Subcutaneous adipose tissue (tissue), 4 donors: ENCODE measurements at places on chromosomes 6 and 20. TPM values are rescaled to one million over a fixed set of nuclear protein-coding genes. Genes with fewer than 3 reads are reported as not detected.

The KCNB1 gene
- 8.7 TPM for total RNA-seq

The GRM1 gene
- total RNA-seq, result not detected

The RSPO3 gene
- 2.3 TPM for total RNA-seq

The ADRM1 gene
- total RNA-seq, result 94.7 TPM

The APOBEC2 gene
- not detected for total RNA-seq

The ZNF334 gene
- 1.5 TPM for total RNA-seq

The SCGN gene
- 26.6 TPM for total RNA-seq

The TBXT gene
- not detected for total RNA-seq

The CCM2L gene
- 25.1 TPM for total RNA-seq

The RIPPLY2 gene
- total RNA-seq, result not detected

The LGSN gene
- not detected for total RNA-seq

The TMEM170B gene
- total RNA-seq, result 24.0 TPM

The CNR1 gene
- 24.5 TPM for total RNA-seq

The MEI4 gene
- not detected for total RNA-seq

The PBOV1 gene
- total RNA-seq, result not detected

The WFDC8 gene
- total RNA-seq, result not detected

The ADGRF1 gene
- total RNA-seq, result not detected

The ASCC3 gene
- total RNA-seq, result 18.1 TPM

The BMP6 gene
- 43.0 TPM for total RNA-seq

The RNF144B gene
- 20.9 TPM for total RNA-seq

The TTLL9 gene
- total RNA-seq, result 0.38 TPM

The CHD6 gene
- total RNA-seq, result 31.5 TPM

The MTFR2 gene
- 1.7 TPM for total RNA-seq

The TMEM200A gene
- total RNA-seq, result 3.3 TPM

The TMEM14B gene
- total RNA-seq, result 67.7 TPM

The ISM1 gene
- total RNA-seq, result 12.6 TPM
